ENCODE measurements at places on chromosomes 5 and 9. TPM values are rescaled to one million over a fixed set of nuclear protein-coding genes. Genes with fewer than 3 reads are reported as not detected.

DNA sequence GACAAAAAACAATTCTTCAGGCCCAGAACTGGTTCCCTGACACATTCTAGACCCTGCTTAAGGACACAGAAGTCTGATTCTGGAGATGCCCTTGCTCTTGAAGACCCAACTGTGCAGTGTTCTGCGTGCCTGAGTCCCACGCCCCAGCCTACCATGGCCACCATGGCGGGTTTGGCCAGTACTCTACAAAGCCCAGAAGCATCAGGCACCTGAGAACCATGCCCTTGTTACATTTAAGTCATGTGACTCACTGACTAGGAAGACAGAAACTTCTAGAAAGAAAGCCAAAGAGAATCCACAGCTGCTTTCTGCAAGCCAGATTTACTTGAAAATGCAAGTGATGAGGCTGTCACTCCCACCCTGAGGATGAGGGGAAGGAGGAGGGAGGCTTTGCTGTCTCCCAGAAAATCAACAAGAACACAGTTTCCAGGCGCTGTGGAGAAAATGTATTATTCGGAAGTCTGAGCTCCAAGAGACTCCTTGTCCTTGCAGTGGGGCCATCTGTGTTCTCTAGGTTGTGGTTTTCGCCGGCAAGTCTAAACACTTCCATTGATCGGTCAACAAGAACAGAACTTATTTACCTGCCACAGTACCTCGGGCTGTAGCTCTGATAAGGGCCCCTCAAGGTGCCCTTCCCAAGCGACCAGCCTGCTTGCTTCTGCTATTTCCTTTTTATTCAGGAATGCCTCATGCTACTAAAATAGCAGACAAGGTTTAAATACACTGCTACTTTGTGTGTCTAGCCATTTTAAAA lies 81.3 kb upstream of the DMRT1 start:
- H3K27ac ChIP-seq: no peak overlapping the region
- peaks cover 13% of the 10 kb centered on the region for H3K4me1 ChIP-seq
- no peak for DNase-seq
- no peaks in the 10 kb centered on the region for H3K27me3 ChIP-seq
- H3K36me3 ChIP-seq: no peaks in the 10 kb centered on the region

GRCh38 chr5:161572914-161573313 lies 26.4 kb upstream of the GABRB2 start:
- H3K36me3 ChIP-seq: no peaks in the 10 kb centered on the region
- H3K27ac ChIP-seq: no peak overlapping the region
- no peak for DNase-seq

ZNF462 gene
- 27.0 TPM for total RNA-seq

IL3 gene
- total RNA-seq: not detected

GRCh38 chr5:7927466-7928375 lies 58.8 kb downstream of the MTRR start:
- H3K27ac ChIP-seq: no peak overlapping the region
- DNase-seq: peak; percentile 36
- no peaks in the 10 kb centered on the region for H3K4me1 ChIP-seq
- no peaks in the 10 kb centered on the region for H3K36me3 ChIP-seq
- H3K27me3 ChIP-seq: no peaks in the 10 kb centered on the region
- H3K4me3 ChIP-seq: no peak overlapping the region

TRIM52 gene
- total RNA-seq: 10.1 TPM

- no peak overlapping the region for H3K4me3 ChIP-seq
- no peak overlapping the region for H3K27ac ChIP-seq
- no peaks in the 10 kb centered on the region for H3K27me3 ChIP-seq
- no peak for DNase-seq
- no peaks in the 10 kb centered on the region for H3K36me3 ChIP-seq
These were observed 179.6 kb upstream of the PUM3 start for GRCh38 chr9:3023449-3023848.

GRCh38 chr9:95486318-95486717 lies 30.5 kb downstream of the PTCH1 start:
- no peaks in the 10 kb centered on the region for H3K27me3 ChIP-seq
- H3K4me3 ChIP-seq: no peak overlapping the region
- no peak overlapping the region for H3K27ac ChIP-seq
- no peaks in the 10 kb centered on the region for H3K36me3 ChIP-seq
- no peaks in the 10 kb centered on the region for H3K4me1 ChIP-seq

GRCh38 chr5:149493316-149493715 lies 57.9 kb downstream of the CSNK1A1 start:
- no peaks in the 10 kb centered on the region for H3K27me3 ChIP-seq
- no peaks in the 10 kb centered on the region for H3K4me1 ChIP-seq
- no peak for DNase-seq
- H3K4me3 ChIP-seq: no peak overlapping the region

- H3K27ac ChIP-seq: no peak overlapping the region
- no peak overlapping the region for H3K4me3 ChIP-seq
- no peaks in the 10 kb centered on the region for H3K27me3 ChIP-seq
- DNase-seq: no peak
- no peaks in the 10 kb centered on the region for H3K4me1 ChIP-seq
These were observed 902.3 kb downstream of the EFNA5 start for GRCh38 chr5:106768392-106768791.

- DNase-seq: peak; percentile 60
- peaks cover 57% of the 10 kb centered on the region for H3K4me1 ChIP-seq
- peak overlapping the region; percentile 34 for H3K4me3 ChIP-seq
- H3K27me3 ChIP-seq: no peaks in the 10 kb centered on the region
- H3K36me3 ChIP-seq: no peaks in the 10 kb centered on the region
These were observed 60.7 kb downstream of the MAT2B start for GRCh38 chr5:163565931-163566608.

ANGPTL2 gene
- 24.5 TPM for total RNA-seq

Measured in endothelial cell of umbilical vein (primary cell).